ENCODE measurements at places on chromosomes 6 and 20. TPM values are rescaled to one million over a fixed set of nuclear protein-coding genes. Genes with fewer than 3 reads are reported as not detected.

The ZKSCAN3 gene
- total RNA-seq, result 4.6 TPM

The RAB44 gene
- total RNA-seq, result 0.06 TPM

The OOEP gene
- not detected for total RNA-seq

The RXRB gene
- total RNA-seq, result 37.3 TPM

The PLCB4 gene
- 2.1 TPM for total RNA-seq

The MRAP2 gene
- total RNA-seq, result 0.20 TPM

The TRERF1 gene
- 0.61 TPM for total RNA-seq

The DUSP15 gene
- 0.51 TPM for total RNA-seq

The SCRT2 gene
- total RNA-seq, result not detected

The HLA-DOB gene
- 0.21 TPM for total RNA-seq

The ENPP5 gene
- total RNA-seq, result 3.2 TPM

The SLA2 gene
- 0.12 TPM for total RNA-seq

The RBBP8NL gene
- total RNA-seq, result not detected

The CSNK2A1 gene
- total RNA-seq, result 123 TPM

The LIME1 gene
- total RNA-seq, result 1.7 TPM

The PRSS16 gene
- not detected for total RNA-seq

The SSTR4 gene
- not detected for total RNA-seq

The MDC1 gene
- 17.9 TPM for total RNA-seq

The ATP6V1G2 gene
- 0.66 TPM for total RNA-seq

The SPDEF gene
- not detected for total RNA-seq

The RIPOR3 gene
- total RNA-seq, result 3.1 TPM

The BCAS1 gene
- total RNA-seq, result 0.17 TPM

The DLK2 gene
- 0.56 TPM for total RNA-seq

The KIF6 gene
- total RNA-seq, result 0.17 TPM

The TAGAP gene
- total RNA-seq, result 0.42 TPM

The PIGU gene
- total RNA-seq, result 11.2 TPM

The OR2B6 gene
- total RNA-seq, result not detected

The ETV7 gene
- total RNA-seq, result not detected

The SLC22A16 gene
- not detected for total RNA-seq

The VWA7 gene
- total RNA-seq, result 7.2 TPM

The SLC17A1 gene
- total RNA-seq, result not detected

The LINC00237 gene
- total RNA-seq, result not detected

The HMGA1 gene
- 122 TPM for total RNA-seq

The HRH3 gene
- total RNA-seq, result not detected

The MYO6 gene
- total RNA-seq, result 2.9 TPM

The ARFGAP1 gene
- total RNA-seq, result 42.2 TPM

The COL21A1 gene
- total RNA-seq, result 0.65 TPM

The MAFB gene
- 8.8 TPM for total RNA-seq

The PACRG gene
- 1.8 TPM for total RNA-seq

The VSX1 gene
- not detected for total RNA-seq

The TRIM10 gene
- total RNA-seq, result not detected

The E2F1 gene
- total RNA-seq, result 0.73 TPM

The TSHZ2 gene
- total RNA-seq, result 3.8 TPM

The STMND1 gene
- not detected for total RNA-seq

The POM121L2 gene
- total RNA-seq, result not detected

The IYD gene
- not detected for total RNA-seq

The GPRC6A gene
- not detected for total RNA-seq

The GPX5 gene
- total RNA-seq, result not detected

The THEMIS gene
- total RNA-seq, result not detected

The HAO1 gene
- total RNA-seq, result not detected

The THBS2 gene
- 4.7 TPM for total RNA-seq

The ADGRB3 gene
- 0.20 TPM for total RNA-seq

The CABLES2 gene
- total RNA-seq, result 3.8 TPM
